ENCODE measurements at places on chromosomes 1 and 21.

DNA sequence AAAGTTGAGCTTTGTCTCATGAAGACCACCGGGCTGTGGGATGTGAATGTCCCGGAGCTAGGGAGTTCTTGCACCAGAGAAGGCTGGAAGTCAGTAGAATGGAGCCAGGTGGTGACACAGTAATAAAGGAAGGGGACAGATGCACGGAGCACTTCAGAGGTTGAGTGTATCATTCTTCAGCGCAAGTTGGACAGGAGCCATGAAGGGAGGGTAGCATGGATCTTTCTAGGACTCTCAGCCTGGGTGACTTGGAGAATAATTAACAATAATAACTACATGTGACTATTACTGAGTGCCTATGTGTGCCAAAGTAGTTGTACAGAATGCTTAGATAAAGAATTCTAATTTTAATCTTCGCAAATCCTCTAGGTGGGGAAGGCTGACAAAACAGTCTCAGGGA is 258.7 kb upstream of the AJAP1 start:
- no peak for DNase-seq

- DNase-seq = no peak
Observed at GRCh38 chr1:71861022-71861421, 421.3 kb downstream of the NEGR1 start.

- DNase-seq = no peak
Observed at GRCh38 chr1:1569341-1569740, 5.3 kb downstream of the SSU72 start.

GRCh38 chr1:39575191-39576015 is 1.2 kb downstream of the PABPC4 start:
- DNase-seq = peak; percentile 54

DNA sequence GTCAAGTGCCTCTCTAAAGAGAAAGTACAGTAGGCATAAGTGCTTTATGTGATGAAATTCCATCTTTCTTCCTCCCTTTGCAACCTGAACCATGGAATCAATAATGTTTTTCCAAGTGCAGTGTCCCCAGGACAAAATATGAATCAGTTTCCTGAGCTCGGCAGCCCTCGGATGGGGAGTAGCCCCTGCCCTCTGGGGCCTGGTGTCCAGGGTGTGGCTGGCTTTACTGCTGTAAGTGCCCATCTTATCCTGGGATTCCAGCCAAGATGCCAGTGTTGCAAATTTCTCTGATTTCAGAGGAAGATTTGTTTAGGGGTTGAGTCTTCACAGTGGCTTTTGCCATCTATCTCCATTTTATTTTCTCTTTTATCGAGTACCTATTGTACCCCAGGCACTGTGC is 40.5 kb upstream of the SRP9 start:
- DNase-seq = no peak

- DNase-seq = no peak
Observed at GRCh38 chr1:147502760-147503159, 38.5 kb upstream of the BCL9 start.

DNA sequence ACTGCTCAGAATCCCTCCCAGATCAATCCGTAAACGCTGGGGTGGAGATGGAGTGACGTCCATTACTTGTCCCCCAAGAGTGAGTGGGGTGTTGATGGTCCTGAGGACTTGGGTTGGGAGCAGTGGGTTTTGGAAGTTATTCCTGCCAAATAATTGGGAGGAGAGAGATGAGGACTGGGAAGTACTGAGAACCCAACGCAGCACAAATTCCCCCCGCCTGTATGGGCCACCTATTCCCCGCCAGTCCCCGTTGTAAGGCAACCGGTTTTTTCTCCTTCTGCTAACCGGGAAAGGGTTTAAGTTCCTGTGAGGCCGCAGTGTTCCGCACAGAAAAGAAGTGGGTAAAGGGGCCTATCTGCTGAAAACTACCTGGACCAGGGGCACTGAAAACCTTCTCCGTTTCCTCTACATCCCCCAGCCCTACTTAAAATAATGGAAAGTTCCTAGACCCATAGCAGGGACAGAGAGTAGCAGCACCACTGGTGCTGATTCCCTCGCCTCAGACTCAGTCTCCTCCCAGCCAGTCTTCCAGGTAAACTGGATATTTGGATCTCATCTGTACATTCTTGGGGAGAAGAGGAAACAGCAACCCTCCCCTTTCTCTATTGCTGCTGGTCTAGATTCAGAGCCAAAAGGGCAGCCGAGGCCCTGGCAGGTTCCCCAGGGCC is 738 bp downstream of the LURAP1 start:
- no peak for DNase-seq

- no peak for DNase-seq
Observed at GRCh38 chr1:107514841-107515240, 374.0 kb downstream of the NTNG1 start.

Measured in kidney (tissue), 22 donors.